Esophagus muscularis mucosa (tissue), 4 donors: ENCODE measurements at places on chromosomes 13 and 19.
A peak's percentile ranks its signal among the peaks of the same experiment; 100 is the strongest.

GRCh38 chr19:33175886-33176669, 18.1 kb upstream of the LRP3 start:
- H3K36me3 ChIP-seq, result no peaks in the 10 kb centered on the region
- peaks cover 39% of the 10 kb centered on the region for H3K4me1 ChIP-seq
- peak overlapping the region; percentile 87 for H3K4me3 ChIP-seq
- H3K27ac ChIP-seq, result peak overlapping the region; percentile 88
- no peaks in the 10 kb centered on the region for H3K27me3 ChIP-seq

GRCh38 chr13:42110410-42111155, 62.1 kb downstream of the DGKH start:
- H3K4me1 ChIP-seq, result peaks cover 18% of the 10 kb centered on the region
- no peak overlapping the region for H3K27ac ChIP-seq
- H3K36me3 ChIP-seq, result no peaks in the 10 kb centered on the region
- no peak overlapping the region for H3K4me3 ChIP-seq

GRCh38 chr19:32471095-32471494, 65.5 kb downstream of the DPY19L3 start:
- no peak for DNase-seq
- H3K27me3 ChIP-seq, result no peaks in the 10 kb centered on the region
- no peak overlapping the region for H3K4me3 ChIP-seq

DNA sequence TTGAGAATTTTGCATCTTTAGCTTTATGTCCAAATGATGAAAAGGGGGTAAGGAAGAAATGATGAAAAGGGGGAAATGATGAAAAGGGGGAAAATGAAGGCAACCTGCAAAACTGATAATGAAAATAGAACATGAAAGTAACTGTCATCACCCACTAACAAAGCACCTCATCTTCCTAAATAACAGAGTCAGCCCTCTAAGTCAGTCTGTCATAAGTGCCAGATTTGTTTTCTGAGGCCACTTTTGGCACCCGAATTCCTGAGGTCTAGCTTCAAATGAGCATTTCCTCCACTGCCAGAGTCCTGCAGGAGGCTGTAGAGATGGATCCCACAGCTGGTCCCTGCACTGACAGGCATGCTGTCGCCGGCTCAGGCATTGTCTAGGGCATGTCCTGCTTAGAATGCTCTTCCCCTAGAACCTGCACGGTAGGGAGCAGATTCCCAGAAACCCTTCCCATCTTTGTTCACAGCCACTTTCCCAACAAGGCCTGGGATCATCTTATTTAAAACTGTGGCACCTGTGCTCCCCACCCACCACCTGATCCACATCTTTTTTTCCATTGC, 25.3 kb downstream of the RAP2A start:
- H3K4me1 ChIP-seq, result no peaks in the 10 kb centered on the region
- H3K27ac ChIP-seq, result no peak overlapping the region
- DNase-seq, result no peak
- peaks cover 2% of the 10 kb centered on the region for H3K36me3 ChIP-seq

DNA sequence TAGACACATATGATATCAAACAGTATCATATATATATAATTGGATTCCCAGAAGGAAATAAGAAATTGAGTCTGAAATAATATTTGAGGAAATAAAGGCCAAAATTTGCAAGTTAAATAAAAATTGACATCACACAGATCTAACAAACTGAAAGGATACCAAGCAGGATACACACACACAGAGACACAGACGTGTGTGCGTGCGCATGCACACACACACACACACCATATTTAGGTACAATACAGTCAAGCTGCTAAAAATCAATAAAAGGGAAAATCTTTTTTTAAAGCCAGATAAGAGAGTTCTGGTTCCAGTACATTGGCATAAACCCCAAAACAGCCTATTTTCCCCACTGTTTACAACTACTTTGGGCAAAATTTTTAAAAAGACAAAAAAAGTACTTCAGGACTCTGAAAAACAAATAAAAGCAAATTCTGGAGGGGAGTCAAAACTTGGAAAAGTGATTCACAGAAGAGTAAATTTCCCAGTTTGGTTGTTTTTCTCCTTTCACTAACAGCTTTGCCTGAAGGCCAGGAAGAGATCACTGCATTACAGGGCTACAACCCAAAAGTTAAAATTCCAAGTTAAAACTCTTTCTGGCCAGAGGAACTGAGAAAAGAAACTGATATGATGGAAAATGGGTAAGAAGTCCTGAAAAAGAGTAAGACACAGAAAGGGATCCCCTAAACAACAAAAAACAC, 16.2 kb downstream of the MYCBP2 start:
- no peaks in the 10 kb centered on the region for H3K36me3 ChIP-seq
- no peaks in the 10 kb centered on the region for H3K27me3 ChIP-seq
- DNase-seq, result no peak
- H3K27ac ChIP-seq, result no peak overlapping the region

DNA sequence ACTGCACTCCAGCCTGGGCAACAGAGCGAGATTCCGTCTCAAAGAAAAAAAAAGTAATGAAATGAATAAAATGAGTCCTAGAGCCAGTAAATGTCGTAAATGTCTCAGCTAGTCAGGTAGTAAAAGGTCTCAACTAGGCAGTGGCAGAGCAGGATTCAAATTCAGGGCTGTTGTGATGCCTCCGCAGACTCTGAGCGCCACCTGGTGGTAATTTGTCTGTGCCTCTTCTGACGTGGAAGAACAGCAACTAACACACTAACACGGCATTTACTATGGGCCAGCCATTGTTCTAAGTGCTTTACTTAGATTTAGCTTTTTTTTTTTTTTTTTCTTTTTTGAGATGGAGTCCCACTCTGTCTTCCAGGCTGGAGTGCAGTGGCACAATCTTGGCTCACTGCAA, 30.2 kb downstream of the CYP2F1 start:
- no peak for DNase-seq
- H3K27me3 ChIP-seq, result peaks cover 33% of the 10 kb centered on the region
- H3K4me3 ChIP-seq, result no peak overlapping the region
- no peaks in the 10 kb centered on the region for H3K4me1 ChIP-seq

- H3K27me3 ChIP-seq, result no peaks in the 10 kb centered on the region
- peak; percentile 19 for DNase-seq
- no peak overlapping the region for H3K4me3 ChIP-seq
- no peak overlapping the region for H3K27ac ChIP-seq
- no peaks in the 10 kb centered on the region for H3K4me1 ChIP-seq
Observed at GRCh38 chr19:35347930-35348298, 212 bp downstream of the FFAR1 start.

DNA sequence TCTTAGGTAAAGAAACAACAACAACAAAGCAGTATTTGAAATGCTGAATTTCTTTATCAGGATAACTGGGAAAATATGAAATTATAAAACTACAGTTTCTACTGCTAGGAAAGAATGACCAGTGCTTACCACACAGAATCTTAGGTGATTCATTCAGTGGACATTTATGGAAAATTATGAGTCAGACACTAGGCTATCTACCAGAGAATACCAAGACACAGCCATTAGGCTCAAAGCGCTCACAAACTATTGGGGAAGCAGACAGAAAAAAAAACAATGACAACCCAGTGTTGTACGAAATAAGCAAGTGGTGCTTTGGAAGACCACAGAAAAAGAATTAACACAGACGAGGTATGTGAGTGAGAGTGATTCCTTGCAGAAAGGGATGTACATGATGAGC, 1019.5 kb downstream of the PCDH9 start:
- no peak overlapping the region for H3K27ac ChIP-seq
- no peaks in the 10 kb centered on the region for H3K36me3 ChIP-seq
- no peaks in the 10 kb centered on the region for H3K4me1 ChIP-seq
- no peak overlapping the region for H3K4me3 ChIP-seq

GRCh38 chr13:59279028-59279427, 884.7 kb downstream of the DIAPH3 start:
- no peak for DNase-seq
- no peak overlapping the region for H3K27ac ChIP-seq
- no peak overlapping the region for H3K4me3 ChIP-seq
- no peaks in the 10 kb centered on the region for H3K36me3 ChIP-seq
- H3K4me1 ChIP-seq, result no peaks in the 10 kb centered on the region
- H3K27me3 ChIP-seq, result no peaks in the 10 kb centered on the region

- H3K27ac ChIP-seq, result no peak overlapping the region
- H3K4me3 ChIP-seq, result no peak overlapping the region
- no peak for DNase-seq
- H3K27me3 ChIP-seq, result no peaks in the 10 kb centered on the region
- peaks cover 8% of the 10 kb centered on the region for H3K4me1 ChIP-seq
Observed at GRCh38 chr19:1572795-1573194, 4.7 kb upstream of the MEX3D start.

- DNase-seq, result no peak
- no peak overlapping the region for H3K4me3 ChIP-seq
- no peak overlapping the region for H3K27ac ChIP-seq
- H3K36me3 ChIP-seq, result no peaks in the 10 kb centered on the region
- no peaks in the 10 kb centered on the region for H3K27me3 ChIP-seq
- H3K4me1 ChIP-seq, result peaks cover 5% of the 10 kb centered on the region
Observed at GRCh38 chr13:94177041-94177440, 302.4 kb downstream of the DCT start.

DNA sequence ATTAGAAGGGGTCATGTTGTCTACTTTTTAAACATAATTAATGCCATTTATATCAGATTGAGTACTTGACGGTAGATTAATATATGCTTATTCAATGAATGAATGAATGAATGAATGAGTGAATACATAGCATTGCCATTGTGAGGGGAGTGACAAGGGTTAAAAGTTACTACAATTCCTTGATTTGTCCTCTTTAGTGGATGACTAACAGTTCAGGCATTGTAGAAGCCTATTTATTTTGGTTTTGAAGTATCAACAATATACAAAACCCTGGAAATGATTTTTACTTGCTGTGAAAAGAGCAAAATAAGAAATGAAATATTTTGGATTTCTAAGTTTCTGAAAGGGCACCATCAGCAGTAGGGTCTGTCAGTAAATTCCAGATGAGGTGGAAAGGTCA, 122.7 kb downstream of the CYSLTR2 start:
- no peak for DNase-seq
- no peak overlapping the region for H3K27ac ChIP-seq
- H3K27me3 ChIP-seq, result no peaks in the 10 kb centered on the region
- H3K4me1 ChIP-seq, result no peaks in the 10 kb centered on the region
